ENCODE measurements at places on chromosomes 3 and 15.

DNA sequence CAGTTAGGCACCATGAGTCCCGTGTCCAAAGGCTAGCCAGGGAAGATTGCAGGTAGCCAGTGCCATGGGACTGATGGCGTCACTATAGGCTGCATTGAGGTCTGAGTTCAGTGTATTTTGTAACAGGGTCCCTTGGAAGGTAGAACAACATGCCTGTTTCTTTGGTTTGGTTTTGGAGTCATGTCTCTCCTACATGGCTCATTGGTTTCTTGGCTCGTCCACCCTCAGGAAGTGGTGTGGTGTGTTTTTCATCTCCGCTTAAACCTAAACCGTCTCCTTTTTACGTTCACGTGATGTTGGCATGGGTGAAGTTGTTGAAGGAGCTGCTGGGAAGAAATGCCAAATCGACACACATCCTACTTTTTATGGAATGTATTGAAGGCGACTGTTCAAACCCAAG, 71.6 kb downstream of the FLNB start:
- DNase-seq = no peak

DNA sequence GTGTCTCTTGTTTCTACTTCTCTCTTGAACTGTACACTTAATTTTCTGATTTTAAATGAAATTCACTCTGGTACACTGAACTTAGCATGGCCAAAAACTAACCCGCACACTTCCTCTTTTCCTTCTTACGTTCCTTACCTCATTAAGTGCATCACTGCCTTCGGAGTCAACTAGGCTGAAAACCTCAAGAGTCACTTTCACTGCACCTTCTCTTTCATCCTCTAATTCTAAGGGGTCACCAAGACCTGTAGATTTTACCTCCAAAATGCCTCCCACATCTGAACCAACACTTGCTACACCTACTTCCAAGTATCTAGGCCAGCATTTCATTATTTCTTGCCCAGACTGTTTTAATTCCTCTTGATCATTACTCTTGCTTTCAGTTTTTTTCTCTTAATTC, 6.6 kb downstream of the CBLB start:
- DNase-seq = no peak

DNA sequence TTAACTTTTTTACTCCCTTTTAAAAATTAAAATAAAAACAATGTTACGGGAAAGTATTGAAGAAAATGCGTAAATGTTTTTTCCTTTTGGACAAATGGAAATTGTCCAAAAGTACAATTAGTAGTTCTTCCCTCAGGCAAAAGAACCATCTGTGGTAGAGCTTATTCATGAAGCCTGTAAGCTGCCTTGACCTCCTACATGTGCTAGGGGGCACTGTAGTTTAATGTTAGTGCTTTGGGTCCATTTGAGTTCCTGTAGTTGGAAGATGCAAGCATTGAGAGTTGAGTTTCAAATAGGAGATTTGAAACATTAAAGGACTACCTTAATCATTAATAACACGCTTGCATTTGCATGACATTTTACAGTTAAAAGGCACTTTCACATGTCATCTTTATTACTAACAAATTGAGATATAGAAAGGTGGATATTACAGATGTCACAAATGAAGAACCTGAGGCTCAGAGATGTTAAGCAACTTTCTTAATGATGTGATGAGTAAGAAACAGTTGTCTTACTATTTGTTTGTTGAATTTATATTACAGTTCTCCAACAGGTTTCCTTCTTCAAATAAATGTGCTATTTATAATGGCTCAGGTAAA, 1.8 kb upstream of the ZNF385D start:
- peak; percentile 42 for DNase-seq

GRCh38 chr3:135965129-135965505, 411 bp upstream of the PPP2R3A start:
- no peak for DNase-seq

GRCh38 chr3:161403251-161403650, 31.9 kb upstream of the SPTSSB start:
- no peak for DNase-seq

- DNase-seq = no peak
These were observed 353.4 kb downstream of the FEZF2 start for GRCh38 chr3:62019906-62020305.

GRCh38 chr3:5296362-5296761, 108.9 kb downstream of the EDEM1 start:
- DNase-seq = no peak

DNA sequence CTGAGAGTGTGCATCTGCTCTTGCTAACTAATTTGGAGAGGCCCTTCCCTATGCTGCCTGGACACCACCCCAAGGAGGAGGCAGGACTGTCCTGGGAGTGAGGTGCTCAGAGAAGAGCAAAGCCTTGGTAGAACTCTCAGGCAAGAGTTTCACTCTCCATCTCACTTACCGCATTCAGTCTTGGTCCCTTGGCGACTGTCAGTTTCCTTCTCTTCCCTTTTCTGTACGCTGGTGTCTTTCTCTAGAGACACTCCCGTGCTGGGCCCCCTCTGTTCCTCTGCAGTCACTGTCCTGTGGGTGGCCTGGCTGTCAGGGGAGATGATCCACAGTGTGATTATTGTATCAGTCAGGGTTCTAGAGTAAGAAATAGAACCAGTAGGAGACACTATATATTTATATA, 44.0 kb downstream of the IDH2 start:
- no peak for DNase-seq

DNA sequence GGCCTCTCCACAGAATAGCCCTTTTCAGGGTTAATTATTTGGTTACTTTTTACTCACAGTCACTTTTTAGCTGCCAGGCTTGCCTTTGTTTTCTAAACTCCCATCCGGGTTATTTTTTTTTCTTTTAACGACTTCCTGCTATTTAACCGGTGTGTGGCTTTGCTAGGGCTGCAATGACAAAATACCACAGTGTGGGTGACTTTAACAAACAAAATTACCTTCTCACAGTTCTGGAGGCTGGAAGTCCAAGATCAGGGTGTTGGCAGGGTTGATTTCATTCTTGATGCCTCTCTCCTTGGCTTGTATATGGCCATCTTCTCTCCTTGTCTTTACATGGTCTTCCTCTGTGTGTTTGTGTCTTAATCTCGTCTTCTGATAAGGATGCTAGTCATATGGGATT, 91.5 kb downstream of the IL1RAP start:
- DNase-seq = no peak
